HT-29 (cell line): ENCODE measurements at places on chromosomes 3 and 15. TPM values are rescaled to one million over a fixed set of nuclear protein-coding genes. Genes with fewer than 3 reads are reported as not detected.
A peak's percentile ranks its signal among the peaks of the same experiment; 100 is the strongest.

- peak; percentile 96 for DNase-seq
These were observed 92.8 kb downstream of the GOLIM4 start for GRCh38 chr3:168002786-168003368.

Gene CLDN18
- 0.05 TPM in 1 of 2 replicates, not detected in the other for total RNA-seq

Gene XRN1
- total RNA-seq = 8.1 and 18.5 TPM in 2 replicates

Gene ARL8B
- total RNA-seq = 17.5 and 18.3 TPM in 2 replicates

Gene MCCC1
- total RNA-seq = 11.7 and 16.2 TPM in 2 replicates

- no peak for DNase-seq
These were observed 82.2 kb upstream of the EPHA3 start for GRCh38 chr3:89025185-89025584.

- no peak for DNase-seq
These were observed 193.6 kb upstream of the IL12A start for GRCh38 chr3:159795042-159795441.

DNA sequence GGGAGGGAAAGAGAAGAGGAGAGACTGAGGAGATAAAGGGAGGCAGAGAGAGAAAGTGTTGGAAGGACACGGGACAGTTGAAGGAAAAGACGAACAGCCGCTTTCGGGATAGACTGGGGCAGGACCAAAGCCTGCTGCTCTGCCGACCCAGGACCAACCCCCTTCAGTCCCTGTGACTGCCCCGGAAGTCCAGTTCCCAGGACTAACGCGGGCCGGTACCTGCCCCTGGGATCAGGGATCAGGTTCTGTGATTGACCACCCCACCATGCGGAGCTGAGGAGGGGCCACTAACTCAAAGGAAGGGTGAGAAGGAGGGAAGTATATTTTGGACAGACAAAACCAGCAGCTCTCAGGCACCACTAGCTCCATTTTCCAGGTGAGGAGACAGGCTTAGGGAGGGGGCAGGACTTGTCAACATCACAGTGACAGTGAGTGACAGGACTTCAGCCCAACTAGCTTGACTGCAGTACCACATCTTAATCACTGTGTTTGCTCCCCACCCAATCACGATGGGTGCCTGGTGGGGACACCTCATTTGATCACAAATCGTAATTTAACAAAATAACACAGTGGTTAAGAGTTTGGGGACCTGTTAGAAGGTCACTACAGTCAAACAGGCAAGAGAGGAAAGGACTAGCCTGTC lies 9.8 kb upstream of the EPHB3 start:
- DNase-seq = no peak
